Fibroblast of lung (primary cell): ENCODE measurements at places on chromosomes 5 and 9. TPM values are rescaled to one million over a fixed set of nuclear protein-coding genes. Genes with fewer than 3 reads are reported as not detected.

The IL33 gene
- total RNA-seq, result 1.3 and 19.3 TPM in 2 replicates

The CCDC192 gene
- total RNA-seq, result not detected in 2 replicates

The IL5 gene
- not detected in 2 replicates for total RNA-seq

The USP20 gene
- 7.4 and 12.9 TPM in 2 replicates for total RNA-seq

The TMEM174 gene
- not detected in 2 replicates for total RNA-seq

The DNM1 gene
- 11.8 and 30.4 TPM in 2 replicates for total RNA-seq

The ZDHHC11B gene
- total RNA-seq, result under 0.01 TPM in 2 replicates

The DMRT1 gene
- total RNA-seq, result not detected in 2 replicates

The SLC36A3 gene
- total RNA-seq, result not detected in 2 replicates

The CDC25C gene
- total RNA-seq, result 0.26 and 3.0 TPM in 2 replicates

The KIF12 gene
- total RNA-seq, result not detected in 2 replicates

The NACC2 gene
- 18.2 and 18.5 TPM in 2 replicates for total RNA-seq

The TOMM5 gene
- 113 and 128 TPM in 2 replicates for total RNA-seq

The SLC28A3 gene
- under 0.01 and 0.17 TPM in 2 replicates for total RNA-seq

The PCDHB16 gene
- 0.51 and 1.5 TPM in 2 replicates for total RNA-seq

The GFM2 gene
- 36.7 and 51.7 TPM in 2 replicates for total RNA-seq

The COL15A1 gene
- total RNA-seq, result 41.0 and 43.9 TPM in 2 replicates

The CRB2 gene
- under 0.01 TPM in 1 of 2 replicates, not detected in the other for total RNA-seq

The PCDHA5 gene
- 0.33 TPM in 1 of 2 replicates, not detected in the other for total RNA-seq

The LRRC19 gene
- total RNA-seq, result not detected in 2 replicates

The MZB1 gene
- 0.17 TPM in 1 of 2 replicates, not detected in the other for total RNA-seq

The SLC4A9 gene
- total RNA-seq, result not detected in 2 replicates

The EMB gene
- total RNA-seq, result 2.6 and 11.6 TPM in 2 replicates

The SPATA31A3 gene
- total RNA-seq, result not detected in 2 replicates

The IL12B gene
- not detected in 2 replicates for total RNA-seq

The C9orf153 gene
- 0.17 and 0.51 TPM in 2 replicates for total RNA-seq

The POU5F2 gene
- 0.51 and 0.66 TPM in 2 replicates for total RNA-seq

The CAVIN4 gene
- total RNA-seq, result 1.0 and 1.5 TPM in 2 replicates

The FGF18 gene
- 8.0 and 19.3 TPM in 2 replicates for total RNA-seq

The PCDHGB7 gene
- 13.0 and 13.6 TPM in 2 replicates for total RNA-seq

The NRARP gene
- under 0.01 TPM in 1 of 2 replicates, not detected in the other for total RNA-seq

The SLC6A7 gene
- total RNA-seq, result not detected in 2 replicates

The PPP3R2 gene
- total RNA-seq, result not detected in 2 replicates

The TAF11L2 gene
- not detected in 2 replicates for total RNA-seq

The COQ4 gene
- 11.2 and 12.6 TPM in 2 replicates for total RNA-seq

The INSYN2B gene
- 2.8 and 3.6 TPM in 2 replicates for total RNA-seq

The SMIM33 gene
- not detected in 2 replicates for total RNA-seq

The MTX3 gene
- 14.1 and 18.0 TPM in 2 replicates for total RNA-seq

The UTP15 gene
- 17.0 and 20.8 TPM in 2 replicates for total RNA-seq

The SLCO6A1 gene
- not detected in 2 replicates for total RNA-seq

The IFNA13 gene
- not detected in 2 replicates for total RNA-seq

The MLANA gene
- total RNA-seq, result not detected in 2 replicates

The PFN3 gene
- not detected in 2 replicates for total RNA-seq

The PRUNE2 gene
- 44.9 and 95.6 TPM in 2 replicates for total RNA-seq

The SHISAL2B gene
- not detected in 2 replicates for total RNA-seq

The AGGF1 gene
- 25.1 and 25.2 TPM in 2 replicates for total RNA-seq

The GHR gene
- 2.3 and 5.4 TPM in 2 replicates for total RNA-seq

The CRHBP gene
- total RNA-seq, result under 0.01 and 0.17 TPM in 2 replicates

The TAF11L10 gene
- not detected in 2 replicates for total RNA-seq

The LCN2 gene
- total RNA-seq, result not detected in 2 replicates

The DAB2 gene
- total RNA-seq, result 161 and 217 TPM in 2 replicates

The NUTM2G gene
- not detected in 2 replicates for total RNA-seq

The ZDHHC11 gene
- 2.5 and 2.6 TPM in 2 replicates for total RNA-seq

The GRM6 gene
- not detected in 2 replicates for total RNA-seq

The ADGRD2 gene
- not detected in 2 replicates for total RNA-seq
